Epithelial cell of umbilical artery (primary cell): ENCODE measurements at places on chromosomes 12 and 14. TPM values are rescaled to one million over a fixed set of nuclear protein-coding genes. Genes with fewer than 3 reads are reported as not detected.

ARL1 gene
- total RNA-seq, result 81.8 and 88.4 TPM in 2 replicates

CYP46A1 gene
- total RNA-seq, result under 0.01 TPM in 1 of 2 replicates, not detected in the other

PLCZ1 gene
- under 0.01 TPM in 1 of 2 replicates, not detected in the other for total RNA-seq

C3AR1 gene
- total RNA-seq, result under 0.01 and 0.15 TPM in 2 replicates

PTGR2 gene
- total RNA-seq, result 1.9 and 2.1 TPM in 2 replicates

CRACR2A gene
- total RNA-seq, result 6.2 and 12.5 TPM in 2 replicates

OSGEP gene
- total RNA-seq, result 44.8 and 46.2 TPM in 2 replicates

RD3L gene
- not detected in 2 replicates for total RNA-seq

DHH gene
- total RNA-seq, result 3.9 and 9.9 TPM in 2 replicates

SLC17A8 gene
- not detected in 2 replicates for total RNA-seq

FOXG1 gene
- total RNA-seq, result not detected in 2 replicates

C12orf42 gene
- total RNA-seq, result not detected in 2 replicates

KDM2B gene
- 20.4 and 39.3 TPM in 2 replicates for total RNA-seq

PIWIL1 gene
- not detected in 2 replicates for total RNA-seq

ASPG gene
- not detected in 2 replicates for total RNA-seq

ARHGEF25 gene
- 3.8 and 8.1 TPM in 2 replicates for total RNA-seq

CATSPERB gene
- not detected in 2 replicates for total RNA-seq

IL31 gene
- total RNA-seq, result not detected in 2 replicates

GUCY2C gene
- not detected in 2 replicates for total RNA-seq

SDS gene
- not detected in 2 replicates for total RNA-seq

KCNA1 gene
- not detected in 2 replicates for total RNA-seq

KRT75 gene
- under 0.01 and 2.6 TPM in 2 replicates for total RNA-seq

SMCO3 gene
- 0.32 and 0.46 TPM in 2 replicates for total RNA-seq

GLI1 gene
- total RNA-seq, result not detected in 2 replicates

BDKRB2 gene
- 0.76 and 0.97 TPM in 2 replicates for total RNA-seq

PAPLN gene
- 0.65 and 1.2 TPM in 2 replicates for total RNA-seq

ARHGAP9 gene
- not detected in 2 replicates for total RNA-seq

SLC25A47 gene
- not detected in 2 replicates for total RNA-seq

SMARCC2 gene
- total RNA-seq, result 39.0 and 45.4 TPM in 2 replicates

RTN1 gene
- total RNA-seq, result 0.61 and 0.65 TPM in 2 replicates

AKAP5 gene
- total RNA-seq, result 0.65 and 1.2 TPM in 2 replicates

SLC7A7 gene
- 10.1 and 23.3 TPM in 2 replicates for total RNA-seq

DBX2 gene
- total RNA-seq, result not detected in 2 replicates

OR6C2 gene
- not detected in 2 replicates for total RNA-seq

TMEM52B gene
- total RNA-seq, result not detected in 2 replicates

KIF26A gene
- total RNA-seq, result 4.4 and 12.0 TPM in 2 replicates
